Astrocyte of the hippocampus (primary cell): ENCODE measurements at places on chromosomes 5 and 9.

DNA sequence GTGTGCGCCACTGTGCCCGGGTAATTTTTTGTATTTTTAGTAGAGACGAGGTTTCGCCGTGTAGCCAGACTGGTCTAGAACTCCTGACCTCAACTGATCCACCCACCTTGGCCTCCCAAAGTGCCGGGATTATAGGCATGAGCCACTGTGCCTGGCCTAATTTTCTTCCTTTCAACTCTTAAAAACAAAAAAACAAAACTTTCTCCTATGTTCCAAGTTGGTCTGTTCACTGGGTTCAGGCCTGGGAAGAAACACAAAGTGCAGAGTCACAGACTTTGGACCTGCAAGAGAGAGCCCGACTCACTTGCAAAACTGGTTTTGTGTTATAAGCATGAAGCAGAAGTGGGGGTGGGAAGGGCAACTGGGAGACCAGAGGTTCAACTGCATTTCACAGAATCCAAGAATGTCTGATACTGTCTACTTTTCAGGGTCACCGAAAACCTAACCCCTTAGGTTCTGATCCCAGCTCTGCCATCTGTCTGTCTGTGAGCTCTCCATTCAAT is 5.2 kb upstream of the HDHD3 start:
- DNase-seq, result no peak

GRCh38 chr5:101393795-101394450 is 490.8 kb upstream of the ST8SIA4 start:
- no peak for DNase-seq

- no peak for DNase-seq
These were observed 23.6 kb upstream of the CSF1R start for GRCh38 chr5:150109921-150110320.

DNA sequence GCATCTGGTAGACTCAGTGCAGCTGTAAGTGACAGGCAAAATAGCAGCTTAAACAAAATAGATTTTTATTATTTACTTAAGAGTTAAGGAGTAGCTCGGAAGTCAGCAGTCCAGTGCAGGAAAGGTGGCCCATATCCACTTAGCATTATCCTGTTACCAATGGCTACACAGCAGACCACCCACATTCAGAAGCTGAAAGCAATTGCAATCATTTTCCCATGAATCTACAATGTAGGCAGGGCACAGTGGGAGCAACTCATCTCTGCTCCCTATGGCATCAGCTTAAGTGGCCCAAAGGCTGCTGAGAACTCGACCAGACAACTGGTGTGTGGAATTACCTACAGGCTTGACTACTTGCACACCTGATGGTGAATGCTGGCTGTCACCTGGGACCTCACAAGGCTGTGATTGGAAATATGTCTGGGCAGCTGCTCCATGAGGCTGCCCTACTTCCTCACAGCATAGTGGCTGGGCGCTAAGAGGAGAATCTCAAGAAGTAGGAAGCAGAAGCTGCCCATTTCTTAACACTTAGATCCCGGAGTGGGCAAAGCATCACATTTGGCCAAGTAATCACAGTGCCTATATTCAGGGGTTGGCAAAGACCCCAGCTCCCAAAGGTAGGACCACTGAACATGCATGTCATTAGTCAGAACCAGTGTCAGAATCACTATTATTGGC is 56.4 kb downstream of the SNX18 start:
- no peak for DNase-seq

DNA sequence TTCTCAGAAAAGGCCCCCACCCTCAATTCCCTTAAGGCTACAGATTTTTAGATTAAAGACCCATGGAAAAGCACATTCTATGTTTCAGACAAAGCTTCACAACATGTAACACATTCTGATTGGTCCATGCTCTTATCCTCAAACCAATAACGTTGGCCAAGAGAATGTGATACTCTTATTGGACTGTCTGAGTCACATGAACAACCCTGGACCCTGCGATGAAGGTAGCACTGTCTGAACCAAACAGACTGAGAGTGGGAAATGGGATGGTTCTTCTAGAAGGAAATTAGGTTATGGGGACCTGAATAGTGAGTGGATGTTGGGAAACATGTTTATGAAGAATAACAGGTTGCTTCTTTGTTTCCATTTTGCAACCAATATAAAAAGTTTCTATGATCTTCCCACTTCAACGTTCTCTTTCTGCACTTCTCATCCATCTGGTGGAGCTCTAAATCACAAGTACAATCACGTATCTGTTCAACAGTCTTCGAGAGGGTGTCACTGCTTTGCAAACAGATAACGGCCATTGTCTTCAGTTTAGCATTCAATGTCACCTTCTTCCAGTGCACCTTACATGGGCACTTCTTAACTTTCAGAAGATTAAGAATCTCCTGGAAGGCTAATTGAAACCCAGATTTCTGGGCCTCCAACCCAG is 81.6 kb downstream of the PTCH1 start:
- DNase-seq, result no peak
